WTC11 (cell line): ENCODE measurements at places on chromosomes 11 and 22.

DNA sequence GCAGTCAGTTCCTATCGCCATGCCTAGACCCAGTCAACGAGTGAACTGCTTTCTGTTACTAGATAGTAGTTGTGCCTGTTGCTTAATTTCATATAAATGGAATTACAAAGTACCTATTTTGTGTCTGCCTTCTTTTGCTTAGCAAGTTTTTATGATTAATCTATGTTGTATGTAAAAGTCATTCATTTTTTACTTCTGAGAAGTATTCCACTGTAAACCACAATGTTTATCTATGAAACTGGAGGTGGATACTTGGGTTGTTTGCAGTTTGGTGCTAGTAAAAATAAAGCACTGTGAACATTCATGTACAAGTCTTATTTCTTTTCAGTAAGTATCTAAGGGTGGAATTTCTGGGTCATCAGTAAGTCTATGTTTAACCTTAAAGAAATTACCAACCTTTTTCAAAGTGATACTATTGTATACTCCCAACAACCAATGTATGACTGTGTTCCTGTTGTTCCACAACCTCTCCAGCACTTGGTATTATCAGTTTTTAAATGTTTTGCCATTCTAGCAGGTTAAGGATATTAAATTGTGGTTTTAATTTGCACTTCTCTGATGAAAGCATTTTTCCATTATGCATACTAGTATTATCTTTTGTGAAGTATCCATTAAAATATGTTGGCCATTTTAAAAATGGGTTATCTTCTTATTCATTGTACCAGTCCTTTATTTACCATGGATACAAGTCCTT is 68.2 kb downstream of the DNAJC24 start:
- H3K4me1 ChIP-seq, result peaks cover 15% of the 10 kb centered on the region
- H3K27me3 ChIP-seq, result no peaks in the 10 kb centered on the region
- no peaks in the 10 kb centered on the region for H3K36me3 ChIP-seq
- H3K4me3 ChIP-seq, result no peak overlapping the region

DNA sequence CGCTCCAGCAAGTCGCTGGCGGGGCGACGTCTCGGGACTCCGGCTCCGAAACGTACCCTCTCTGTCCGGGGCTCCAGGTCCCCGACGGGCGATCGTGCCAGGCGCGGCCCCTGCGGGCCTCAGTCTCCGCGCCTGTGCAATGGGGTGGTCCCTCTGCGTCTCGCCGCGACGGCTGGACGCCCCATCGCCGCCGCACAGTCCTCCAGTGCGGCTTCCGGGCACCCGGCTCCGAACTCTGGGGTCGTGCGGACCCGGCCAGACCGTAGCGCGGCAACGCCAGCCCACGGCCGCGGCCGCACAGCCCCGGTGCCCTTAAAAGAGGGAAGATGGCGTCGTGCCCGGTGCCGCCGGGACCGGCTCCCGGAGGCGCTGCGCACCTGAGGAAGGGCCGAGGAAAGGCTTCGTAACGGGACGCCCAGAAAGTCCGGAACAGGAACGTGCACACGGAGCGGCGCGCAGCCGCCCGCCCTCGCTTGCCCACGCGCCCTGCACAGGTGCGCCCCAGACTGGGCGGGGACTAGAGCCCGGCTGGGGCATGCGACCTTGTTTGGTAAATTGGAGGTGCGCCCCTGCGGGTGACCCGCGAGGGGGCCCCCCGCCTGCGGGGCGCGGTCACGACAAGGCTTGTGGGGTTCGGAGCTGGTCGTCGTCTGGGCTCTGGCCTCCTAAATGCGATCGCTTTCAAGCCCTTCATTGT is 525 bp downstream of the BIK start:
- H3K27ac ChIP-seq, result no peak overlapping the region
- peak overlapping the region; percentile 69 for H3K4me3 ChIP-seq
- H3K4me1 ChIP-seq, result peaks cover 10% of the 10 kb centered on the region; the same call in 1 of the 2 replicates

DNA sequence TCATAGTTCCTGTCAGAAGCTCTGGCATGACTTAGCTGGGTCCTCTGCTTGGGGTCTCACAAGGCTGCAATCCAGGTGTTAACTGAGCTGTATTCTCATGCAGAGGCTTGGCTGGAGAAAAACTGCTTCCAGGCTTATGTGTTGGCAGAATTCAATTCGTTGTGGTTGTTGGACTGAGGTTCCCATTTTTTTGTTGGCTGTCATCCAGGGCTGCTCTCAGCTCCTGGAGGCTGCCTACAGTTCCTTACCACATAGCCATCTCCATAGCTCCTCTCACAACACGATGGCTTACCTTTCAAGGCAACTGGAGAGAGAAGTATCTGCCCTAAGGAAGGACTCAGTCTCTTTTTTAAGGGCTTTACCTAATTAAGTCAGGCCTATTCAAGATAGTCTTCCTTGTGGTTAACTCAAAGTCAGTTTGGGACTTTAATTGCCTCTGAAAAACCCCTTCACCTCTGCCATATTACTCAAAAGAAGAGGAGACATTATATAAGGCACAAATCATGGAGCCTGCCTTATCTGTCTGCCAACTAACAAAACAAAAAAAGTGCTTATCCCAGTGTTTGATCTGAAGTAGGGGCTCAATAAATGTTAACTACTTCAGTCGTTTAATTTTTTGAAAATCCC is 35.2 kb downstream of the OR2AG2 start:
- no peak overlapping the region for H3K27ac ChIP-seq
- DNase-seq, result no peak
- H3K36me3 ChIP-seq, result no peaks in the 10 kb centered on the region
- H3K27me3 ChIP-seq, result peaks cover 3% of the 10 kb centered on the region
- no peak overlapping the region for H3K4me3 ChIP-seq
- H3K4me1 ChIP-seq, result no peaks in the 10 kb centered on the region

GRCh38 chr11:5703741-5704536 is 14.3 kb downstream of the TRIM22 start:
- no peak overlapping the region for H3K27ac ChIP-seq
- H3K4me3 ChIP-seq, result no peak overlapping the region
- H3K27me3 ChIP-seq, result no peaks in the 10 kb centered on the region
- H3K36me3 ChIP-seq, result peaks cover 49% of the 10 kb centered on the region
